ENCODE measurements at places on chromosomes 16 and 17.

DNA sequence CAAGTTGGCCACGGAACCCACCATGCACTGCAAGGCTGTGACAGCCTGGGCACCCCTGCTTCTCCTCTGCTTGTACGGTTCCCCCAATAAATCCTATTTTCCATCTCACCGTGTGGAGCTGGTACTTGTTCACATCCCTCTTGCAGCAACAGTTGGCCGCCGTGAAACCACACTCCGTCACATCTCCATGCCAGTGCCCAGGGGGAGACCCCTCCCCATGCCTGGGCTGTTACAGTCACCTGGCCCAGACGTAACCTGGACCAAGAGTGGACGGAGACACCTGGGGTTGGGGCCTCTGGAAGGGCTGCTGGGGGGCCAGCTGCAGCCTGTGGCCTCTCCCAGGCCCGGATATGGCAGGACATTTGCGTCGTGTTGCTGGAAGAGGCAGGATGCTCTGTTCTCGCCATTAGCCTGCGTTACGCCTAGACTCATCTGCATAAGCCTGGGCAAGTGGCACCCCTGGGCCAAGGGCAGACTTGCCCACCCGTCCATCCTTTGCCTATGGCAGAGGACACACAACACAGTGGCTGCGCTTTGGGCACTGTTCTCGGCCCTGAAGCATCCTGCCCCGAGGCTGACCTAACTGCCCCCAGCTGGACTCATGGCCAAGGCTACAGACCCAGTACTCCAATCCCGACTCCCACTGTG is 14.2 kb upstream of the KREMEN2 start:
- DNase-seq, result no peak

- DNase-seq, result peak; percentile 6
Measured at GRCh38 chr17:14926526-14927122, 338.5 kb downstream of the PMP22 start.

GRCh38 chr17:61739002-61739401 is 124.3 kb downstream of the BRIP1 start:
- no peak for DNase-seq

- no peak for DNase-seq
Measured at GRCh38 chr16:65285128-65286048, 163.5 kb upstream of the CDH11 start.

GRCh38 chr16:86911437-86911958 is 333.1 kb downstream of the FOXL1 start:
- no peak for DNase-seq

DNA sequence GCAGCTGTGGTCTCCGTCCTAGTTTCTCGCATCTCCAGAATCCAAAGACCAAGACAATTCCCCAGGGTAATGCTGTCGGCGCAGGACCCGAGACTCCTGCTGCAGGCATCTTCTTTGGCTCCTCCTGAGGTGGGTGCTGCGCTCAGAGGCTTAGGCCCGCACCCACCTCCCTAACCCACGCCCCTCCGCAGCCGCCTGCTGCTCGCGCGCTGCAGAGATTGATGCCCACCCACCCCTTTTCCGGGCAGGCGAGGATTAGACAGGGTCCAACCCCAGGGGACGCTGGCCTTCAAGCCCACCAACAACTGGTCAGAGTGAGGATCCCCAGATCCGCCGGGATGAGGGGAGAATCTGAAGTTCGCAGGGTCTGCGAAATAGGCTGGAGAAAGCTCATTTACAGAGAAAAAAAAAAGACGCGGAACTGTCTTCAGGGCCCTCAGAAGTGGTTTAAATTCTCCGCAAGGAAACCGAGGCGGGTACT is 27.9 kb downstream of the SLFN11 start:
- no peak for DNase-seq

GRCh38 chr16:22855231-22855630 is 41.3 kb downstream of the HS3ST2 start:
- no peak for DNase-seq

DNA sequence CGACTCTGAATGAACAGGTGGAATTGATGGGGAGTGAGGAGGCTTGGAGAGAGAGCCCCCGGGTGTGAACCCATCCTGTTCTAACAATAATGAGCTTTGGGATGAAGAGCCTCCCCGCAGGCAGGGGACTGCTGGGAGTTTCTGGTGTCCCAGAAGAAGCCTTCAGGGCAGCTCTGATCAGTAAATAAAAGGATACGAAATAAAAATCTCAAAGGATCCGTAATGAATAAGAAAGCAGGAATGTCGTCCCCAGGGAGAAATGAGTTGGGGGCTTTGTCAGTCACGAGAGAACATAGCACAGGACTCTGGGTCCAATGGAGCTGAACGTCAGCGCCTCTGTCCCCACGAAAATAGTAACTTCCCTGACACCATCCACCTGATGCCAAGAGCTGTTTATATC is 113.4 kb downstream of the PITPNC1 start:
- no peak for DNase-seq

GRCh38 chr17:75033346-75034235 is 13.2 kb downstream of the ATP5PD start:
- peak; percentile 93 for DNase-seq

GRCh38 chr16:85209526-85210121 is 97.4 kb upstream of the CIBAR2 start:
- no peak for DNase-seq

- DNase-seq, result no peak
Measured at GRCh38 chr17:13589658-13590057, 12.1 kb downstream of the HS3ST3A1 start.

- DNase-seq, result no peak
Measured at GRCh38 chr17:40483679-40484078, 17.7 kb downstream of the TNS4 start.

GRCh38 chr17:45940826-45941225 is 46.5 kb downstream of the MAPT start:
- DNase-seq, result no peak

DNA sequence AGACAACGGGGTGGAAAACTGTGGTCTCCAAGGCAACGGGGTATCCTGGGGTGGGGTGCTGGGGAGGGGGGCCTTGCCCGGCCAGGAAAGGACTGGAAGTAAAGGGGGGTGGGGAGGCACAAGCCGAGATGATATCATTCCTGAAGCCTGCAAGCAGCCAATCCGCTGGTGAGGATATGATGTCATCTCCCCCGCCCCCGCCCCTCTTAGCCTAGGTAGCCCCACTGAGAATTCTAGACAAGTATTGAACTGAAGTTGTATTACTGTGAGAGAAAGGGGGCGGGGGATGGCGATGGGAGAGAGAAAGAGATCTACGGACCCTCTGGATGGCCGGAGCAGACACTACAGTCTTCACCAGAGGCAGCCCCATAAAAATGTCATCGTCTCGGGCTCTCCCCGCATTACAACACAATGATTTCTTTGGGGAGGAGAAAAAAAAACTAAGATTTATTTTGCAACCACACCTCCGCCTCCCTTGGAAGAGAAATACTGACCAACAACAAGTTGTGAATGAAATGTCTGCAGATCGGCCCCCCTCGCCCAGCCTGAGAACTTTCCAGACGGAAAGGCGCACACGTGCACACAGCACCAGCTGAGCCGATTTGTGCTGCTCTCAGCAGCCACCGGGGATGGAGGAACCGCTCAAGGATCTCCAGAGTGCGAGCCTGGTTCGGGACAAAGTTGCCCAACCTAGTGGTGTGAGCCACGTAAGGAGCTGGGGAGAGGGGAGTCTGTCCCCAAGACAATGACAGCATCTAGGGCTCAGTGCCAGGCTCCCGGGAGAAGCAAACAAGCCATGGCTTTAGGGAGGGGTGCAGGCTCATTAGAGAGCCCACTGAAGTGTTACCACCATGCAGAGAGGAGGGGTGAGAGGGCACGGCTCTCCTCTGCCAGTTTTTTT is 222.1 kb downstream of the SOX9 start:
- no peak for DNase-seq

DNA sequence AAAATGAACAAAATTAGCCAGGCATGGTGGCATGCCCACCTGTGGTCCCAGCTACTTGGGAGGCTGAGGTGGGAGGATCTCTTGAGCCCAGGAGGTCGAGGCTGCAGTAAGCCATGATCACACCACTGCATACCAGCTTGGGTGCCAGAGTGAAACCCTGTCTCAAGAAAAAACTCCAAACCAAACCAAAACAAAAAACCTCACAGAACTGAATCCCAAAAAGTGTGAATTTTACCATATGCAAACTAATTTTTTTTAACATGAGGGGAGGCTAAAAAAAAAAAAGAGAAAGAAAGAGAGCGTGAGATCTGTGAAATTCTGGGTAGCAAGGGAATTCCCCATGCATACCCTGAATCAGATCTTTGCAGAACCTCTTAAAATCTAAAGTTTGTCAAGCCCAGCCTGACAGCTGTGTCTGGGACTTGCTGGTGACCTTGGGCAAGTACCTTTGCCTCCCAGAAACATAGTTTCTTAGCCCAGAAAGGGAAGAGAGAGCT is 17.1 kb upstream of the CDH1 start:
- no peak for DNase-seq

- no peak for DNase-seq
Measured at GRCh38 chr17:74404218-74404617, 27.7 kb upstream of the GPRC5C start.

DNA sequence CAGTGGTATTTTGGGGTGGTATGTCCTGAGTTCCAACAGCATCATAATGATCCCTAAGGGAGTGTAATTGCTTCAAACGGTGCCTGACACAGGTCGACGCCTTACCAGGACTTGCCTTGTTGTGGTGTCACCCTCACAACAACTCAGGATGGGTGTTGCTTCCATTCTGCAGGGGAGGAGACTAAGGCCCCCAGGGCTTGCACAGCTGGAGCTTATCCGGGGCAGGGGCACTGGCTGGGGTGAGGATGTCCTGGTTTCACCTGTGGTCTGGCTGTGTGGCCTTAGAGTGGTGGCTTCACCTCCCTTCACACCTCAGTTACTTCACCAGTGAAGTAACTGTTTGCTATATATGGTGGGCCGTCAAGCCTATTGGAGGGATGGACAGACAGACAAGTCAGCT is 23.3 kb downstream of the LLGL2 start:
- no peak for DNase-seq

DNA sequence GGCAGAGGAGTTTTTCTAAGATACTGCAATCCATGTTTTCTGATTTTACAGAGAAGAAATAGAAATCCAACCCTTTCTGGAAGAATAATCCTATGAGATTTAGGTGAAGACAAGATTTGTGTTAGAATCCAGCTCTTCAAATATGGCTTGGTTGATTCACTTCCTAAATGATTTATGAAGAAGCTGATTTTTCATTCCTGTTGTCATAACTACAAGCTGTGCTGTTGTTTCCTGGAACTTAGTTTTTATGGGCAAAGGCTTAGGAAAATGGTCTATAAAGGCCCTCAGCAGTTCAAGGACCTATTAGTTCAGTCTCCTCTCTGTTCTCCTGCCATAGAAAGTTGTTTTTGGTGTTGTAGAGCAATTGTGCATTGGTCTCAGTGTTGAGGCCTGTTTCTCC is 174.2 kb upstream of the FAM20A start:
- no peak for DNase-seq
